ENCODE measurements at places on chromosomes 6 and 20.
A peak's percentile ranks its signal among the peaks of the same experiment; 100 is the strongest.

GRCh38 chr6:93749191-93749590 lies 329.8 kb upstream of the EPHA7 start:
- DNase-seq = no peak

- DNase-seq = no peak
Measured at GRCh38 chr20:63394069-63394919, 33.1 kb upstream of the CHRNA4 start.

- no peak for DNase-seq
Measured at GRCh38 chr6:137843211-137843610, 23.8 kb upstream of the TNFAIP3 start.

GRCh38 chr6:15744818-15745402 lies 82.1 kb upstream of the DTNBP1 start:
- peak; percentile 43 for DNase-seq

DNA sequence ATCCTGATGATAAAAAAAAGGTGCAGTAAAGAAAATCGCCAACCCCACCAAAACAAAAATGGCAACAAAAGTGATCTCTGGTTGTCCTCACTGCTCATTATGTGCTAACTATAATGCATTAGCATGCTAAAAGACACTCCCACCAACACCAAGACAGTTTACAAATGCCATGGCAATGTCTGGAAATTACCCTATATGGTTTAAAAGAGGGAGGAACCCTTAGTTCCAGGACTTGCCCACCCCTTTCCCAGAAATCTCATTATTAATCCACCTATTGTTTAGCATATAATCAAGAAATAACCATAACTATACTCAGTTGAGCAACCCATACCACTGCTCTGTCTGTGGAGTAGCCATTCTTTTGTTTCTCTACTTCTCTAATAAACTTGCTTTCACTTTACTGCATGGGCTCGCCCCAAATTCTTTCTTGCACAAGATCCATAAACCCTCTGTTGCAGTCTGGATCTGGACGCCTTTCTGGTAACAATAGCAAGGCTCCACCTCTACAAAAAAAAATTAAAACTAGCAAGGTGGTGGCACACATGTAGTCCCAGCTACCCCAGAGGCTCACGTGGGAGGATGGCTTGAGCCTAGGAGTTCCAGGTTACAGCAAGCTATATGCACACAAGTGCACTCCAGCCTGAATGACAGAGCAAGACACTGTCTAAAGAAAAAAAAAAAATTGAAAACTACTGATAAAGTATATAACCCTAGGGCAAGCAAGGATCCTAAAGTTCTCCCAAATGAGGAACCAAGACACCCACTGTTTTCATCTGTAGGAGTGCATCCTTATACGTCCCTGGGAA lies 278.8 kb upstream of the JARID2 start:
- no peak for DNase-seq

GRCh38 chr20:35248641-35249475 lies 22.4 kb downstream of the MMP24 start:
- DNase-seq = no peak

DNA sequence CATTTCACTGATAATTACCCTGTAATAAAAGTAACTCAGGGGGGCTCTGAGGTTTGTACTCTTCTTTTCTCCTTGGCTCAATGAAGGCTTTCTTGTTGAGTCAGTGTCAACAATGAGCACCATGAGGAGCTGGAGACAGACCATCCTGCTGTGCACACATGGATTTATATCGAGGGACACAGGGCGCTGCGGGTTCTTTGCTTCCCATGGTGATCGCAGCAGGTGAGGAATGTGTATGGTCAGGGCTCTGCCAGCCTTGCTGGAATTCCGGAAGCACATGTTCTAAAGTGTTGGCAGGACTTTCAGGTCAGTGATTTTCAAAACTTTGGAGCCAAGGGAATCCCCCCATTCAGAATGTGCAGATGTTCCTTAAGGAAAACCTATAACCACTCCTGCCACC lies 27.1 kb downstream of the SMOC2 start:
- no peak for DNase-seq

DNA sequence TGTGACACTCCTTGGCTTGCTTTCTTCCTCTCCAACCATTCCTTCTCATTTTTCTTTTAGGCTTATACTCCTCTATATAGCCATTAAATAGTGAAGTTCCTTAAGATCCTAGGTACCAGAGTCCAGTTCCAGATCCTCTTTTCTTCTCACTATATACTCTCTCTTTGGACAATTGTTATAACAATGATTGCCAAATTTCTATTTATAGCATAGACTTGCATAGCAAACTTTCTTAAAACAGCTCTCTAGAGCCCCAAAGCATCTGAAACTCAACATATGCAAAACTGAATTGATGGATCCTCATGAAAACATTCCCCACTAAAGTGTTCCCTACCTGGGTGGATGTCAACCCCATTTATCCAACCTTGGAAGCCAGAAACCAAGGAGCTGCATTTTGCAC lies 13.4 kb downstream of the PHIP start:
- DNase-seq = no peak

GRCh38 chr6:53651764-53652401 lies 13.7 kb downstream of the KLHL31 start:
- no peak for DNase-seq

GRCh38 chr20:37303637-37304036 lies 14.2 kb downstream of the MANBAL start:
- no peak for DNase-seq

GRCh38 chr20:53647286-53647821 lies 53.7 kb upstream of the ZNF217 start:
- DNase-seq = no peak

GRCh38 chr6:138293428-138294395 lies 75.4 kb upstream of the PBOV1 start:
- DNase-seq = no peak

DNA sequence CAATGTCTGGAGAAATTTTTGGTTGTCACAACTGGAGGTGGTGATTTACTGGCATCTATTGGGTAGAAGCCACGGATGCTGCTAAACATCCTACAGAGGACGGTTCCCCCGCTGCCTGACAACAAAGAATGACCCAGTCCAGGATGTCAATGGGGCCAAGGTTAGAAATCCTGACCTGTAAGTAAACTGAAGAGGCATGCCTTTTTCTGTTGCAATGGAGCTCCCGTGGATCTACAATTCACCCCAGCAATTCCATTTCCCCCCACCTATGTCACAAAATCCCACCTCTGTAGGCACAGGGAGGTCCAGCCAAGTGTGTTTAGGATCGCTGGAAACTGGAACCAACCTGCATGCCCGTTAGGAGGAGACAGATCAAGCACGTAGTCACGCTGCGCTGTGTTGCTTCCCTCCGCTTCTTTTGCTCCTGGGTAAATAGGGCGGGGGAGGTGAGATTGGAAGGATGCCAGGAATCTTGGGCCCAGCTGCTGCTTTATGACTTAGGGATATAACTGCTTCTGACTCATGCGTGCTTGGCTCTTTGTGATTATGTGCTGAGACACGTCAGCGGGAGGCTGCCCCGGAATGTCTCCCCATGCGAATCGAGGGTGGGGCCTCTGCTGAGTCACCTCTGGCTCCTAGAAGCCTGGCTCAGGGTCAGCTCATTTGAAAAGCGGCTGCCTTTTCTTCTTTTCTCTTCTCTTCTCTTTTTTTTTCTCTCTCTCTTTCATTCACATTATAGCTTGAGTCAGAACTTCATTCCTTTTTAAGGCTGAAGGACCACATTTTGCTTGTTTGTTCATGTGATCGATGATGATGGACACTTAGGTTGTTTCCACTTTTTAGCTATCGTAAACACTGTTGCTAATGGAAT lies 12.4 kb upstream of the PEDS1 start:
- DNase-seq = peak; percentile 55

DNA sequence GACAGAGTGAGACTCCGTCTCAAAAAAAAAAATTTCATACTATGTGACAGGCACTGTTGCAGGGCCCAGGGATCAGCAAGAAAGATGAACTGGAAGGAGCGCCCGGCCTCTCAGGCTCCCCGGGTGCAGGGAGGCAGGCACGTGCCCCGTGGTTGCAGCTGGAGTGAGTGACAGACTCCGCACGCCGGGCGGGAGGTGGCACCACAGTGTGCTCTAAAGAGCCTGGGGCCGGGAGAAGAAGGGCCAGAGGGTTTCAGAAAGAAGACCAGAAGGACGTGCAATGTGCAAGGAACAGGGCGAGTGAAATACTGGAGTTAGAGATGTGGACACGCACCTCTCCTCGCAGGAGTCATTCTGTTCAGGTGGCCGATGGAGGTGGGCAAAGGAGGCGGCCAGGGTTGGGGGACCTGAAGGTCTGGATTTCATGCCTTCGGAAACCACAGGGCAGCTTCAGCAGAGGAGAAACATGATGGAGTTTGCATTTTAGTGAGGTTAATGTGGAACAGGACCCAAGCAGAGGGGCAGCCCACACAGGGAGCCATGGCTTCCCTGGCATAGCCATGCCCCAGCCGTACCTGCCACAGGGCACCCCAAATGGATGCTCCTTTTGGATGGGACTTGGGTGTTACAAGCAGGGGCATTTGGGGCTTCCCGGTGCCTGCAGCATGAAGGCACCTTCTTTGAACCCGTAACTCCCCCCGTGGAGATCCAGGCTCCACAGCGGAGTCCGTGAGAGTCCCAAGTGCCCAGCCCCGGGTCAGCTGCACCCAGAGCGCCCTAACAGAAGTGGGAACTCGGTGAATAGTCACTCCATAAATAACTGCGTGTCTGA lies 226.2 kb downstream of the ERMARD start:
- no peak for DNase-seq

DNA sequence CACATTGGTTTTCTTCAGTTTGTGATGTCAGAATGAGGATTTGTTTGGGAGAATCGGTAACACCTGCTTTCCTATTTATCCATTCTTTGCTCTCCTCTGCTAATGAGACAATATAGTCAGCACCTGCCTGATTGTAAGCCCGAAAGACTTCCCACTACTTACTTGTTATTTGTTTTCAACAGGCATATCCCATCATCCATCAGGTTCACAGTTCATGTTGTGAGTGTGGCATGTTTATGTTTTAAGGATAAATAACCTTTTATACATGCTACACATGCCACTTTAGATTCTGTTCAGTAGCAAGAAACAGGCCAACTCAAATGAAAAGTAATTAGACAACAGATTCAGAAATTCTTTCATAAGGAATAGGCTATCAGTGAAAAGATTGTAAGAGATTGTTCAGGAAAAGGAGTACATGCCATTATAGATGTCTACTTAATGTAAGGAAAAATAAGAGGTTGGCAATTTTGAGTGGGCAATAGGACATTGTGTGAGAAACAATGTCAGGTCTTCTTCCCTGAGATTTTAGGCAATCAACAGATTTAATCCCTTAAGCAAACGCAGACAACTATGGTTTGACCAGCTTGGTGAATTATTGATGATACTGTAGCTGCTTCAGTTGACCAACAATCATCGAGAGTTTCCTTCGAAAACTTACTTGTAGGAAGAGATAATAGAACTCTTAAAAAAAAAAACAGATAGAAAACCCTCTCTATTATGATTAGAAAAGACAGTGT lies 7.9 kb upstream of the GPRC6A start:
- DNase-seq = no peak

- DNase-seq = no peak
Measured at GRCh38 chr20:44720621-44720996, 5.4 kb downstream of the CCN5 start.

DNA sequence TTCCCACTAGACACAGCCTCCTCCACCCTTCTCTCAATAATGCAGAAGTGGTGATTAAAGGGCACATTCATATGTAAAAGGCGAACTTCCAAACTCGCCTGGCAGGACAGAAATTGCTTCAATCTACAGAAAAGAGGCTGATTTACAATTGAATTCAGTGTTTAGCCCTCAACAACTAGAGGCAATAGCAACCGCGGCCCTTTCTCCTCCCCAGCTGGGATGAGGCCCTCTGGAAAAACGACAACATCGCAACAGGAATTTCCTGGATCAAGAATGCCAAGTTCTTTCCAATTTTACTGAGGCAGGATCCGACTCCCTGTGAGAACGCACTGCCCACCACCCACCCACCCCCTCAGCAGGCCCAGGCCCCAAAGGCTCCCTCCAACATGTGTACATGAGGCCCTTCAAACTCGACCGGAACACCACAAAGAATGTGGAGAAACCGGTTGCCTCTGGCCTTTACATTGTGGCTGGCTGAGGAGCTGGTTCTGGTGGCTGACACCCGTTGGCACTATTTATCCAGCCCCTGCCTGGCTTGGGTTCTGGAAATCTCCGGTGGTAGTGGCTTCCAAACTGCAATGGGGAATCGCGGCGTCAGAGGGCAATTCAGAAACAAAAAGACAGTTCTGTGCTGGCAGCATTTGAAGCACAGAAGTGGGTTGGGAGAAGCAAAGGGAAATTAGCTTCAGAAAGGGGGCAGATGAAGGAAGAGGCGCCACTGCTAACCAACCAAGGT lies 36.8 kb downstream of the ZMYND8 start:
- DNase-seq = no peak

- peak; percentile 30 for DNase-seq
Measured at GRCh38 chr20:62303340-62304226, 786 bp downstream of the ADRM1 start.

GRCh38 chr6:25635886-25636317 lies 16.1 kb upstream of the SCGN start:
- DNase-seq = no peak

- DNase-seq = no peak
Measured at GRCh38 chr6:41286544-41287346, at the start of gene TREM1. Gene TREM1, minus strand, starts transcription at chr6:41286682. Its CDS starts 27 bp downstream, at chr6:41286655.

- no peak for DNase-seq
Measured at GRCh38 chr20:43831481-43832065, 83.1 kb upstream of the TOX2 start.

DNA sequence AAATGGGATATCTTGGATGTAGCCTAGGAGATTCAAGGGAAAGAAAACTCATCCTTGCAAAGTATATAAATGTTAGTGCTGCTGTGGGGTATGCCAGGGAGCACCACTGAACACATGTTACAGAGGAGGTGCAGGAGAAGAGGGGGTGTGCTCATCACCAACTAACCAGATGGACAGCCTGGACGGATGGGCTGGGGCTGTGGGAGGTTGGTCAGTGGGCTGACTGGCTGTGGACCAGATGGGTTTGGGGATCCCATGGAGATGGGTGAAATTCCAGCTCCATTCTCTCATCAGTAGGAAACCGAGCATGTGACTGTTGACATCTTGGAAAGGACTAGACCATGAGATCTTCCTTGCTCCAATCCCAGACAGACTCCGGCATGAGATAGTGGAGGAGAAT lies 201.0 kb downstream of the LRFN2 start:
- no peak for DNase-seq

DNA sequence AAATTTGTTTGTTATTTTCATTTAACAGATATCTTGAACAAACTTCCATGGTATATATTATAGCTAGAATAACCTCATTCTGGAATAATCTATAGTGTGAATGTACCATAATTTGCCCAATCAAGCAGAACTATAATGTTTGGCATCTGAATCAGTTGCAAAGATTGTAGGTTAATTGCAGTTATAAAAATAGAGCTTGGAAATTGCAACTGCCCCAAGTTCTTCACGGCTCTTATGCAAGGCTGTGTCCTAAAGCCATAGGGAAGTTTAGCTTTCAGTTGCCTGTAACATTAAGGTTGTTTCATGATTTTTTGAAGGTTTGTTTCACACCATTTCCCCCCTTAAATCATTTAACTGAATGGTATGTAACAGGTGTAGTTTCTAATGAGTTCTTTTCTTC lies 19.4 kb downstream of the NQO2 start:
- no peak for DNase-seq

- DNase-seq = no peak
Measured at GRCh38 chr20:34570859-34571306, 12.4 kb downstream of the MAP1LC3A start.

Data from NAMALWA (cell line).